HCEC 1CT (cell line): ENCODE measurements at places on chromosomes 7 and 10.
A peak's percentile ranks its signal among the peaks of the same experiment; 100 is the strongest.

GRCh38 chr7:98946389-98946788 is 68.1 kb downstream of the TRRAP start:
- no peak for DNase-seq

- DNase-seq, result no peak
These were observed 262.2 kb upstream of the TCERG1L start for GRCh38 chr10:131573707-131574106.

GRCh38 chr7:98398567-98399372 is 2.1 kb downstream of the BAIAP2L1 start:
- no peak for DNase-seq

GRCh38 chr7:46616636-46617035 is 695.6 kb upstream of the IGFBP3 start:
- no peak for DNase-seq

DNA sequence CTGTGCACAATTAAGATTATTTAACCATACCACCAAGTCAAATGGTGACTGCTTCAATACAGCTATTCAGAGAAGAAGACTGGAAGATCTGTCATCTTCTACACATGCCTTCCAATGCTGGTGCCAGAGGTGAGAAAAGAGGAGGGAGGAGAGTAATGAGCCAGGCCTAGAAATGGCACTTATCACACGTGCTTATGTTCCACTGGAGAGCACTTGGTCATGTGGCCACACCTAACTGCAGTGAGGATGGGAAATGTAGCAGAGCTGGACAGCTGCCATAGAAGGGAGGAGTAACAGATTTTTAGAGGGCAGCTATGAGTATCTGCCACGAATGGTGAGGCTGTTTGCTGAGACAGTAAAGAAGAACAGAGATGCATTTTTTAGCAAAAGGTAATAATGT is 77.1 kb downstream of the MPLKIP start:
- DNase-seq, result no peak

- peak; percentile 75 for DNase-seq
These were observed 170.0 kb downstream of the PRKCQ start for GRCh38 chr10:6409971-6410643.

- DNase-seq, result no peak
These were observed 535 bp upstream of the EPC1 start for GRCh38 chr10:32347363-32348022.

DNA sequence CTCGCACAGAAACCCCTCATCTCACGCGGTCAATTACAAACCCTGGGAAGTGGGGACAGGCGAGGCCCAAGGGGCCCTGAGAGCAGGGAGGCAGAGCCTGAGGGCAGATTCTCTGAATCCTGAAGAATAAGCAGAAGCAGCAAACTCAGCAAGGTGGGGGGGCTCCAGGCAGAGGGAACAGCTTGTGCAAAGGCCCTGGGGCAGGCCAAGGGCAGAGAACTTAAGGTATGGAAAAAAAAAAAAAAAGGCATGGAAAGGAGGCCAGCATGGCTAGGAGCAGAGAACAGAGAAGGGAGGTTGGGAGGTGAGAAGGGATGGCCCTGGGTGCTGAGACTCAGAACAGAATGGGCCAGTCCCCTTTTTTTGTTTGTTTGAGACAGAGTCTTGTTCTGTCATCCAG is 32.8 kb upstream of the TNRC18 start:
- no peak for DNase-seq
